ENCODE measurements at places on chromosomes 5 and 9.
A peak's percentile ranks its signal among the peaks of the same experiment; 100 is the strongest.

DNA sequence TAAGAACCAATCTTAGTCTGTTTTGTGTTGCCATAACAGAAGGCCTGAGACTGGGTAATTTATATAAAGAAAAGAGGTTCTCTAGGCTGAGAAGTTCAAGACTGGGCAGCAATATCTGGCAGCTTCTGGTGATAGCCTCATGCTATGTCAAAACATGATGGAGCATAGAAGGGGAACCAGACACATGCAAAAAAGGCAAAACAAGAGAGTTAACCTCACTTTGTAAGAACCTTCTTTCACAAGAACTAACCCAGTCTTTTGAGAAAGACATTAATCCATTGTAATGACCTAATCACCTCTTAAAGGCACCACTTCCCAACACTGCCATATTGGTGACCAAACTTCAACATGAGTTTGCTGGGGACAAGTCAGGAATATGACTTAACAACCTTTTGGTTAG lies 37.3 kb downstream of the FSD1L start:
- DNase-seq, result no peak

DNA sequence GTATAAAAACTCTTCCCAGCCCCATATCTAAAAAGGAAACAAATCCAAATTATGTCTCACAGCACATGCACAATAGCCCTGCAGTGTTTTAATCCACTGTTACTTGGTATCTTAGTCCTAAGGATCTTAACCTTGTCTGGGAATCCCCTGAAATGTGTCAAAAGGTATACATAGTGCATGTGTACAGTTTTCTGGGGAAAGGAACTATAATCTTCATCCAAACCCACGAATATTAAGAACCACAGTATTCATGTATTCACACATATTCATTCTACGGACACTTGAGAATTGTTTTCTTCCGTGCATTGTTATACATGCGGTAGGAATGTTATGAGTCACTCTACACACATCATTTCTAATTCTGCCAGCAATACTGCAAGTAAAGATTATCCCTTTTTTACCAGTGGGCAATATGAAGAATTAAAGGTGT lies 47.8 kb upstream of the SNX2 start:
- DNase-seq, result peak; percentile 87

DNA sequence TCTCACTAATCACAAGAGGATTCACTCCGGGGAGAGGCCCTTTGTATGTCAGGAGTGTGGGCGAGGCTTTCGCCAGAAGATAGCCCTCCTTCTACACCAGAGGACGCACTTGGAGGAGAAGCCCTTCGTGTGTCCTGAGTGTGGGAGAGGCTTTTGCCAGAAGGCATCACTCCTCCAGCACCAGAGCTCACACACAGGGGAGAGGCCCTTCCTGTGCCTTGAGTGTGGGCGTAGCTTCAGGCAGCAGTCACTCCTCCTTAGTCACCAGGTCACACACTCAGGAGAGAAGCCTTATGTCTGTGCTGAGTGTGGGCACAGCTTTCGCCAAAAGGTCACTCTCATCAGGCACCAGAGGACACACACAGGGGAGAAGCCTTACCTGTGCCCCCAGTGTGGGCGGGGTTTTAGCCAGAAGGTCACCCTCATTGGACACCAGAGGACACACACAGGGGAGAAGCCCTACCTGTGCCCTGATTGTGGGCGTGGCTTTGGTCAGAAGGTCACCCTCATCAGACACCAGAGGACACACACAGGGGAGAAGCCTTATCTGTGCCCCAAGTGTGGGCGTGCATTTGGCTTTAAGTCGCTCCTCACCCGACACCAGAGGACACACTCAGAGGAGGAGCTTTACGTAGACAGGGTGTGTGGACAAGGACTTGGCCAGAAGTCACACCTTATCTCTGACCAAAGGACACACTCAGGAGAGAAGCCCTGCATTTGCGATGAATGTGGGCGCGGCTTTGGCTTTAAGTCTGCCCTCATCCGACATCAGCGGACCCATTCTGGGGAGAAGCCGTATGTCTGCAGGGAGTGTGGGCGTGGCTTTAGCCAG lies 27.8 kb downstream of the NUTM2F start:
- no peak for DNase-seq

GRCh38 chr5:3609120-3609681 lies 13.6 kb downstream of the IRX1 start:
- DNase-seq, result no peak

- DNase-seq, result no peak
Observed at GRCh38 chr9:93633492-93634221, 57.3 kb downstream of the PHF2 start.

DNA sequence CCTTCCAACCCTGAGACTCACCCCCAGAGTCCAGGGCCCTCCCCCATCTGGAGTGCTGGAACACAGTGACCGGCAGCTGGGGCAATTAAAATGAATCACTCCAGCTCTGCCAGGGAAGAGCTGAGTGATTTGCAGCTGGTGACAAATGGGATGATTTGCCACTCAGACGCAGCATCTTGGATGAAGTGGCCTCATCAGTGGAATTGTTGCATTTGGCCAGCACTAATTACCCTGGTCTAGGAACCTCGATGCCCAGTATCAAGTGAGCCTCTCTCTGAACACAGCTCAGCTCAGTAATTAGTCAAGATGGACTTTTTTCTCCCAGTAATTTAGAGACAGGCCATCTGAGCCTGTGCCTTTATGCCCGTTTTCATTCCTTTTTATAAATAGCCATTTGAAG lies 259.5 kb downstream of the GRIA1 start:
- DNase-seq, result no peak

GRCh38 chr5:170641589-170642031 lies 137.8 kb downstream of the KCNIP1 start:
- no peak for DNase-seq

GRCh38 chr5:74179179-74179578 lies 461.3 kb downstream of the ENC1 start:
- no peak for DNase-seq

- no peak for DNase-seq
Observed at GRCh38 chr9:8011974-8012373, 212.4 kb upstream of the DMAC1 start.
